ENCODE measurements at places on chromosomes 11 and 22.

DNA sequence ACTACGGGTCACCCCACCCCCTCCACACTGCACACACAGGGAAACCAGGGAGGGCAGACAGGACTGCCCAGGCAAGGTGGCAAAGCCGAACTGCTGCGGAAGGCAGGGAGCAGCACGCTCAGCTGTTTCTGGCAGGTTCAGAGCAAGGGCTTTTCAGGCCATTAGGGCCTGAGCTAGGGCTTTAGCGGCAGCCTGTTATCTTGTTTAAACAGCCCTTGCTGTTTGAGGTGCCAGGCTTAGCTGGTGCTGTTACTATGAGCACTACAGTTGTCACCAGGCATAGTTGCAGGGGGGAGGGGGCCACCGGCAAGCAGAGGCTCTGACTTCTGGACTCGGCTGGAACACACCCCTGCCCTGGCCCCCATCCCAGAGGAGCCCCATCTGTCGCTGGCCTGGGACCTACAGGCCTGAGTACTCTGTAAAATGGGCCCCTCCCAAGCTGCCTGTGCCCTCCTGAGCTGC is 34.9 kb downstream of the RSPH14 start:
- DNase-seq: no peak

- DNase-seq: peak; percentile 83
Observed at GRCh38 chr22:26589845-26590736, at the start of gene TPST2. Gene TPST2 (minus strand): TSS chr22:26590132. CDS start chr22:26541630, 48,502 bp downstream.

DNA sequence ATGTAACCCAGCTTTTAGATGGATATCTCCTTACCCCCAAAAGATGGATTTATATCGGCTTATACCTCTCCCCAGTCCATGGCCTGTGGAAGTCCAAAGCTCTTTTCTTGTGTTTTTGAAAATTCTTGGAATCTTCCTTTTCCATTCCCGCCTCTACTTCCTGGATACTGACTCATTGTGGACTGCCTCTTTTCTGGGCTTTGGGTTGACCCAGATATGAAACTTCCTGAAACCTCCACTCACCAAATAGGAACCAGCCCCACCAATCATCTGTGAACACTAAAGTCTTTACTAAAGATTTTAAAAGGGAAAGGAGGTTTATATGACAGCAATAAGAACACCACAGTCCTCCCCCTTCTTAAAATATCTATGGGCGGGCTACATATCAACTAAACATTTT is 163.4 kb upstream of the SYN3 start:
- DNase-seq: no peak

DNA sequence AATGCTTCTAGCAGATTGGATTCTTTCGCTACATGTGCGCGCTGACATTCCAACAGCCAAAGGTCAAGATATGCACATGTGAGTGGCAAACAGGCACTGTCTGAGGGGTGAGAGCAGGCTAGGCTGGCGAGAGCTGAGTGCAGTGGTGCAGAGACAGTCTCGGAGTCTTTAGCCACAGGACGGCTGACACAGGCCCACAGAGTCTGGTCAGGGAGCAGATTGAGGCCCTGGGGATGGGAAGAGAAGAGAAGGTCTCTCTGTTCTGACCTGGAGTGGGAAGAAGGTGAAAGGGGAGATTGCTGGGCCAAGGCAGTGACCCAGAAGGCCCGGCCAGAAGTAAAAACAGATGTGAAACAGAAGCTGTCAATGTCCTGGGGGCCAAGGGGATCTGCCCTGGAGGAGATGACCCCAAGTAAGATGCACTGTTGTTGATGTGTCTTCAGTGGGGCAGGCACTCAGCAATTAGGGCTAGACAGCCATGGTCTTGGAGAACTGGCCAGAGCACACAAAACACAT is 197.8 kb downstream of the ETS1 start:
- DNase-seq: no peak

- DNase-seq: no peak
Observed at GRCh38 chr22:46094676-46095075, 55.6 kb upstream of the PPARA start.

GRCh38 chr11:35786188-35786587 is 123.6 kb downstream of the TRIM44 start:
- no peak for DNase-seq

All from stimulated activated naive CD8-positive, alpha-beta T cell treated with anti-CD3 and anti-CD28 coated beads, Interleukin-15, Interleukin-2, amounts not matched to agents 100 U/mL and 50 U/mL, for 24 hours (primary cell).